Activated CD4-positive, alpha-beta T cell treated with anti-CD3 and anti-CD28 coated beads, Interleukin-2, amount 50 U/mL, for 4 hours (primary cell): ENCODE measurements at places on chromosomes 5 and 9.

DNA sequence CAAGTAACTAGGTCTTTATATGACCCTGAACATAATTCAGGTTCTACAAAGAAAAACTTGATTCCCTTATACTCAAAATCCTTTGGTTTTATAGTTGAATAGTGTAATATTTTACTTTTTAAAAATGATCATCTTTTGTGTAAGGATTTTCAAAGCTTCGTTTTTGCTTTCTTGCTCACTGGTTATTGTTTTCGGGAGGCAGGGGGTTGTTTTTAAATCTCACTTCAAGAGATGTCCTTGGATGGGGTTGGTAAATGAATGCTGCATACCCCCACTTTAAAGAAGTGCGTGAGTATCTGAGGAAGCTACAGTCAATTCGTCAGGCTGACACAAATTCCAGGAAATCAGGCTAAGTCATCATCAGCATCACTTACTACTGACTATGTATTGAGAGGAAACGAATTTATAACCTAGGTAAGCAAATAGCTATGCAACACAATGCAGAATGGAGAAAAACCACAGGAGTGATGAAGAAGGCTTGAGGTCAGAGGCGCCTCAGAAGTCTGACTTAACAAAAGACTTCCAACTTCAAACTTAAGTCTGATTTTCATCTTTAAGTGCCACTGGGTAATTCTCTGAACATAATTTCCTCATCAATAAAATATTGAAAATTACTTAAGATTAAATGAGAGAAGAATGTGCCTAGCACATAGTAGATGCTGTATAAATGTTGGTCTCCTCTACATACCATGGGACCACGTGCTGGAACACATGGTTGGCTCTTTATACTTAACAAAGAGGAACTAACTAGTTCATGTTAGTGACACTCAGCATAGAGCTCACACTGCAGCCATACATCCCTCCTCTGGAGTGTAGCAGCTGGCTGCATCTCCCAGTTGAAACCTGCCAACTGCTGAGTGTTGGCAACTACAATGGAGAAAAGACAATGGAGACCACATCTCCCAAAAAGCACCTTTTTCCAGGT lies 106.0 kb upstream of the KIF2A start:
- DNase-seq, result no peak

DNA sequence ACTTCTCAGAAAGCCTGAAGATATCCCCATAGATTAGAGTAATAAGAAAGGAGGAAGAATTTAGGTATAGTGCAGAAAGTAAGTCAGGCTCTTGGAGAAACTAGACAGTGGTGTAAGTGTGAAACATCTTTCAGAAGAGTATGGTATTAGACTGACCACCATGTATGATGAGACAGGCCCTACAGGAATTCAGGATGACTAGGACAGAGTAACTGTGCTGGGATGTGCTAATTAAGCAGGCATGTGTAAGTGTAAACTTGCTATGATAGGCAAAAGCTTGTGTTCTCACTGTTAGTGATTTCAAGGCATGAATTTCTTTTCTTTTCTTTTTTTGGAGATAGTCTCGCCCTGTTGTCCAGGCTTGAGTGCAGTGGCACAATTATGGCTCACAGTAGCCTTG lies 70.8 kb downstream of the RAB24 start:
- DNase-seq, result no peak

DNA sequence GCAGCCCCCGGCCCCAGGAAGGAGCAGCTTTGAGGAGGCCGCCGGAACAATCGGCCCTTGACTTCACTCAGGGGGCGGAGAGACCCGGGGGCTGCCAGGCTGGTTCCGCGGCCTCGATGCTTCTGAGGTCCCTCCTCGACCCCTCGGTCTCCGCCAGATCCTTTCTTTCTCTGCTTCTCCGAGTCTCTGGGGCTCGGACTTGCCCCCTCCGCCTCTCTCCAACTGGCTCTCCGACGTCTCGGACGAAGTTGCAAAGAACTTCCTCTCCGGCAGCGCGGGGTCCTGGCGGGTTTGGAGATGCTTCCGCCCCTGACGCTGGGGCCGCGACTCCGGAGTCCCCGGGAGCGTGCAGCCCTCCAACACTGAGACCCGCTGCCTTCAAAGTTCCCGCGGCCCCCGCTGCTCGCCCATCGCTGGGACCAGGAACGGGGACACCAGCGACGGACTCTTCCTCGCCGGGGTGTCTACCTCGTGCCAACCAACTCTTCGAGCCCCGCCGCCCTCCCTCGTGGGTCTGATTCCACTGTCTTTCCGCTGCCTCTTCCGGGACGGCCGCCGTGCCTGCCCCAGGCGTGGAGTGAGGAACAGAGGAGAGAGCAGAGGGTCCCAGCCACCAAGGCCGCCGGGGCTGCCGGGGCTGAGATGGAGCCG lies 7.0 kb downstream of the PAX5 start:
- no peak for DNase-seq

- no peak for DNase-seq
These were observed 23.4 kb downstream of the CPLX2 start for GRCh38 chr5:175894793-175895192.

- DNase-seq, result no peak
These were observed 297.8 kb downstream of the FBXL17 start for GRCh38 chr5:108084105-108084504.

- no peak for DNase-seq
These were observed 206.4 kb downstream of the NXNL2 start for GRCh38 chr9:88741335-88741734.

GRCh38 chr5:14186059-14186830 lies 43.1 kb downstream of the TRIO start:
- DNase-seq, result no peak

GRCh38 chr5:146888351-146888978 lies 9.9 kb upstream of the PPP2R2B start:
- DNase-seq, result no peak

DNA sequence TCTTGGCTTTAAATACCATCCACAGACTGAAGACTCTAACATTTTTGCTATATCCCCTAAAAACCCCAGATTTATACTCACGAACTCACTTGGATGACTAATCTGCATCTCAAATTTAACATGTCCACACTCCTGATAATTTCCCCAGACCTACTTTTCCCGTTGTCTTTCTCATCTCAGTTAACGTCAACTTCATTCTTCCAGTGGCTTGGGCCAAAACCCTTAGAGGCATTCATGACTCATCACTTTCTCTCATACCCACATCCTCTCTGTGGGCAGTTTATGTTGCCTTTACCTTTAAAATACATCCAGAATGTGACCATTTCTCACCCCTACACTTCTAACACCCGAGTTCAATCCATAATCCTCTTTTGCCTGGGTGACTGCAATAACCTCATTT lies 96.7 kb downstream of the EDIL3 start:
- DNase-seq, result no peak

DNA sequence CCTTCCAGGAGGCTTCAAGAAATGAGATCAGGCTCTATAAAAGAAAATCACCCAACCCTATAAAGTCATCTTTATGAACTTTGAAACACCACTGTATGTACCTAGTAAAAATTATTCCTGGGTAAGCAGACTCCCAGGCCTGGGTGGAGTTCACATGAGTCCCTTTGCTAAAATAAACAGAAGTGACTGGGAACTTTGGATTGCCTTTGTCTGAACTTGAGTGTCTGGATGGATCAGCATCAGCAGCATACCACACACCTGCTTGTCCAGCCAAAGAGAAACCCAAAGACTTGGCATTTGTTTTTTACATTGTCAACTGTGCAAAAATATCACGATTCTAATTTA lies 79.6 kb upstream of the CDKN2B start:
- DNase-seq, result no peak

DNA sequence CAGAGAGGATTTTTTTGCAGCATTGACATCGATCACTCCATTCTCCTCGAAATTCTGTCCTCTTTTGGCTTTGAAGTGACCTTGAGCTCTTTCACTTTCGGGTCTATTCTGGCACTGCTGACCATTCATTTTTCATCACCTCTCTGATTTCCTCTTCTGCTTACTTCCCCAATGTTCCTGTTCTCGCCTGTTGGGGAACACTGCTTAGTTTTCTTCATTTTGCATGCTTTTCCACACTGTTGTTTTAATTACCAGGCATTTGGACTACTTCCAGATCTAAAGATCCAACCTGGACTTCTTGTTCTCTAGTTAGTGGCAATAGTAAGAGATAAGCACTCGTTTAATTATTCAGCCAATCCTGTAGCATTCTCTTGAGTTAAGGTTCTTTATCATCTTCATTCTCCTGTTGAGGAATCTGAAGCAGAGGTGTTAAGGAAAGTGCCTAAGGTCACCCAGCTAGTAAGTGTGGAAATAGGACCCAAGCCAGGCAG lies 53.4 kb downstream of the MAN2A1 start:
- DNase-seq, result no peak

- DNase-seq, result no peak
These were observed 454.1 kb upstream of the NUDT12 start for GRCh38 chr5:104016646-104017045.

- no peak for DNase-seq
These were observed 1.5 kb downstream of the SPINK9 start for GRCh38 chr5:148336704-148337435.
